NCI-H187 (cell line): ENCODE measurements at places on chromosomes 3 and 15.

DNA sequence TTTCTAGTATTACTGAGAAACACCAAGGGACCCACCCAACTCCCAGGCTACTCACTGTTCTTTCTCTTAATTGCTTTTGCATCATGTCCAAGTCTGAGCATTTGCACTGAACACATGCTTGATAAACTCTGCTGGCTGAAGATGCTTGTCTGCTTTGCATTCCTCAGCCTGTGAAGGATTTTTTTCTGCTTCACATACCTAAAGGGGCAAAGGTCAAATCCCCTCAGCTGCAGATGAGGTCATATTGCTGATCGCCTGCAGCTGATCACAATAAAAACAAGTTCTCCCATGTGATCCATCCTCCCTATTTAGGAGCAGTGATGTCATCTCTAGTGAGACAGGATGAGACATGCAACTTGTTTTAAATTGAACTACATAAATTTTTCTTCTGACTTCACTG, 84.6 kb upstream of the DCBLD2 start:
- DNase-seq: no peak

DNA sequence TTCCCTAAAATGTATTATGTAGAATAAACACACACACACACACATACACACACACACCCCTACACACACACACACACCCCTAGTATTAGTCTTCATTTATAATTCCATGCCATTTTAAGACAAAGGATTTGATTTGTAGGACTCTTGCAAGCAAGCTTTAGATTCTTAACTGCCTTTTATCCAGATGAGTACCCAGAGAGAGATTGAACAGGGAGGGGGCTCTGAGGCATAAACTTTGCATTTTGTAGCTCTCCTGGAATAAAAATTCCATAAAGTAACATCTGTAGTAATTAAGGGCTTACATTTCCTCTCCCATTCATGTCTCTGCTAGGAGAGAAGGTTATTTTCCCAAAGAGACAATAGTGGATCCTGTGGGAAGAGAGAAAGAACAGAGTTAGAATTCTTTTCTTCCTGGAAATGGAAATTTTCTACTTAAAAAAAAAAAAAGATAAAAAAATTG, 479.4 kb downstream of the RBMS3 start:
- no peak for DNase-seq

- no peak for DNase-seq
Measured at GRCh38 chr15:76313731-76314130, 2.5 kb upstream of the ETFA start.

GRCh38 chr3:149891621-149892020, 78.6 kb downstream of the RNF13 start:
- no peak for DNase-seq

DNA sequence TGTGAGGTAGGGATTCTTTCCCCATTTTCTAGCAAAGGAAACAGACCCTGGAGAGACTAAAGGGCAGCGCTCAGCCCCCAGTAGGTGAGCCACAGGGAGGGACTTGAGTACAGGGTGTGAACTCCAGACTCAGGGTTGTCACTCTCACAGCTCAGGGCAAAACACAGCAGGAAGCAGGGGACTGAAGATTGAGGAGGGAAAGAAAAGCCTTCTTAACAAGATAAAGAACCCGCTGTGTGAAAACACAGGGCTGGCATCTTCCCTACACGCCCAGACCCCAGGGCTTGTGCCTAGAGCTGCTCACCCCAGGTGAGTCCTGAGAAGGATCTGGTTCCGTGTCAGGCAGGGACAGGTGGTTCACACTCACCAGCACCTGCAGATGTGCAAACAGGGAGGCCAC, 59.6 kb downstream of the ABTB1 start:
- DNase-seq: no peak

GRCh38 chr3:4491855-4492207, 1.3 kb upstream of the ITPR1 start:
- DNase-seq: no peak

DNA sequence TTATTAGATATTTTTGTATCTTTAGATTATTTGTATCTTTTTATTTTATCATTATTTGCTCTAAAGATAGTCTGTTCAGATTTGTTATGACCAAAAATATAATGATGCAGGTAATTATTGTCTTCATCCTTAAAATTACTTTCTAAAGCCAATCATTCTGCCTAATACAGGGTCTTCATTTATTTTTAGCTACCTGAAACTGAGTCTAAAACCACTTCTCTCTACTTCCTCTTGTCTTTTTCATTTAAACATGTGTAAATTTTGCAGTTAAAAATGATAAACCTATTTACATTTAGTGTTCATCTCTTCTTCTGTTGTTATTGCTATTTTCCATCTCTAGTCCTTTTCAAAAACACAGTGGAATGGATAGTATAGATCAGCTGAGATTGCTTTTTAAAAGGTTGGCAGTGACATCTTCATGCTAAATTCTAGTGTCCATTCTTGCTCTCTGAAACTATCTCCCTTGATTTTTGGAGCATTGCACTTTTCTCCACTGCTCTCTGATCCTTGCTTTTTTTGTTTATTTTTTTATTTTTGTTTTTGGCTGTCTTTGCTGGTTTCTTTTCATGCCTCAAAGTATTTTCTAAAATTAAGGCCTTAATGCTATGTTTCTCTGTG, 91.8 kb downstream of the UBE2E2 start:
- DNase-seq: no peak

GRCh38 chr15:40940296-40940801, 11.2 kb downstream of the DLL4 start:
- DNase-seq: no peak

GRCh38 chr3:56903231-56903782, 101.6 kb upstream of the ARHGEF3 start:
- DNase-seq: no peak

GRCh38 chr3:194278186-194278845, 72.8 kb downstream of the CPN2 start:
- DNase-seq: no peak
